ENCODE measurements at places on chromosomes 5 and 9.

DNA sequence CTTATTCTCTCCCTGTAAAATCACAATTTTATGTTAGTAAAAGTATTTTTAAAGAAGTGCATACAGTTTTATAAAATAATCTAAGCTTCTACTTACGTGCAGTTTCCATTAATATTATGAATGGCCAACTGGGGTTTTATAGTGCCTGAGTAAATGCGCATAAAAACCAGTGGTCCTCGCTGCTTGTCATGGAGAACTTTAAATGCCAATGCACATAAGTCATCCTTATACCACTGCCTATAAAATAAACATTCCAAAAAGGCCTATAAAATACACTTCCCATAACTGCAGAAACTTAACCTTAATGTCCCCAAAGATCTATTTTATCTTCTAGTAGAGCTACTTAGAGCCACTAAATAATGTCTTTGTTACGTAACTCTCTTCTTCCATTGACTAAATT is 28.5 kb downstream of the GFM2 start:
- DNase-seq = peak; percentile 26

GRCh38 chr5:112535356-112535755 is 116.3 kb upstream of the EPB41L4A start:
- DNase-seq = no peak

DNA sequence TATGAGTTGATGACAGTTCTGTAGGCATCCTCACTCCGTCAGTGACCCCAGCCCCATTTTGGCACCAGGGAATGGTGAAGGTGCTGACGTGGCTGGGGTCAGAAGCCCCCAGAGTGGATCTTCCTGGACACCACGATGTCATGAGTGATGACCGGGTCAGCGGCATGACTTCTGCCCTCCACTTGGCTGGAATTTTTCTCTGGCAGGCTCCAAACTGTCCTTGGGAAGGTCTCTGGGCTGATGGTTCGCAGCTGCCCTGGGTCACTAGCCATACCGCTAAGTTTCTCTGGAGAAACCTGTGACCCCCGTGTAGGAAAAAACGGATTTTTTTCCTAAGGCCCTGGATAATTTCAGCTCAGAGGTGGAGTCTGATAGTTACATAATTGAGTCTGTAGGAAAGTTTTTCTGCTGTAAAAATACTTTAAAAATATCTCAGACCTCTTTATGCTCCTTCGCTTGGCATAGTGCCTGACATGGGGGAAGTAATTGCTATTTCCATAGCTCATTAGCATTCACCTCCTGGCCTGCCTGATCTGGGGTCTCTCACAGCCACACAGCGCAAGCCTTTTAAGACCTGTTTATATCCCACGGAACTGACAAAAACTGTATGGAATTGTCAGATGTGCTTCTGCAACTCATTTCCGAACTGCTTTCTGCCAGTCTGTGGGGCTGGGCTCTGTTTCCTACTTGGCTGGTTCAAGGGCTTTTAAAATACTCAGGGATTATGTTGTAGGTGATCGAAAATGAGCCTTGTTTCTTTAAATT is 69.2 kb downstream of the ANGPTL2 start:
- DNase-seq = no peak

GRCh38 chr5:142515036-142515435 is 170.9 kb downstream of the FGF1 start:
- peak; percentile 32 for DNase-seq

Measured in EH (cell line).